Muscle of arm (tissue), 14 donors: ENCODE measurements at places on chromosomes 13 and 19. TPM values are rescaled to one million over a fixed set of nuclear protein-coding genes. Genes with fewer than 3 reads are reported as not detected.

PCDH8 gene
- polyA plus RNA-seq, result not detected

- no peak for DNase-seq
These were observed 4.8 kb upstream of the CCDC70 start for GRCh38 chr13:51856998-51857397.

MAP1S gene
- polyA plus RNA-seq, result 29.2 TPM

MAG gene
- 0.32 TPM for polyA plus RNA-seq

GRCh38 chr13:29920025-29920643 lies 69.7 kb upstream of the UBL3 start:
- DNase-seq, result no peak

- DNase-seq, result no peak
These were observed 2.6 kb downstream of the FGF9 start for GRCh38 chr13:21673539-21673788.

CCL25 gene
- polyA plus RNA-seq, result not detected

MIDN gene
- polyA plus RNA-seq, result 38.8 TPM

- DNase-seq, result no peak
These were observed 47.2 kb downstream of the ZAR1L start for GRCh38 chr13:32267836-32268439.

GRCh38 chr13:107118506-107118905 lies 550.6 kb upstream of the ARGLU1 start:
- no peak for DNase-seq

- no peak for DNase-seq
These were observed 66.7 kb upstream of the ARHGEF7 start for GRCh38 chr13:111048387-111048786.

DNA sequence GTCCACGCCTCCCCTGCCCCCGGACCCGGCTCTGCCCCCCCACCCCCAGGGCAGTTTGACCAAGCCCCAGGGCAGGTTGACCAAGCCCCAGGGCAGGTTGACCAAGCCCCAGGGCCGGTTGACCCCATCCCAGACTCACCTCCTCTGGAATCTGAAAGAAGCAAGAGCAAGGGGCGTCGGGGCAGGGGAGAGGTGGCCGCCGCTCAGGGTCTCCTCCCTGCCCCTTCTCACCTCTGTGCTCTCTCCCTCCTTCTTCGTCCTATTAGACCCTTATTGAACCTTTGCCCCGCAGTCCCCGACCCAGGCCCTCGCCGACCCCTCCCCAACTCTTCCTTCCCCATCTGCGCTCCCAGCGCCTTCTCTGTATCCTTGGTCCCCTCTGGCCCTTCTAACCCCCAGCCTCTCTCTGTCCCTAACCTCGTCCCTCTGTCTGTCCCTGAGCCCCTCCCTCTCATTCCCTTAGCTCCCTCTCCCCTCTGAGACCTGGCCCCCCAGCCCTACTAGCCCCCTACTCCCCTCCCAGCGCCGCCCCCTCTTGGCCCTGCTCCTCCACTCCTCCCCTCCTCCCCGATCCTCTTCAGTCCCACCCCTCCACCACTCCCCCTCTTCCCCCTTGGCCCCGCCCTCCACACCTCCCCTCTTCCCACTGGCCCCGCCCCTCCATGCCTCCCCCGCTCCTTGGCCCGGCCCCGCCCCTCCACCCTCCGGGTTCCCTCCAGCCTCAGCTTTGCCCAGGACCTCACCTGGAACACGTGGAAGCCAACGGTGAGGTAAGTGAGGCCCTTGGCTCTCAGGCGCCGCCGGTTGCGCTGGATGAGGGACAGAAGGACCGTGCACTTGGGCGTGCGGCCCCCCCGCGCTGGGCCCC lies 7.6 kb downstream of the CAPN12 start:
- no peak for DNase-seq

FFAR1 gene
- not detected for polyA plus RNA-seq

- DNase-seq, result no peak
These were observed 1616.2 kb downstream of the SLITRK5 start for GRCh38 chr13:89287381-89287780.

CADM4 gene
- 6.2 TPM for polyA plus RNA-seq

TGFB1 gene
- polyA plus RNA-seq, result 13.6 TPM

C19orf33 gene
- polyA plus RNA-seq, result 0.43 TPM

DNA sequence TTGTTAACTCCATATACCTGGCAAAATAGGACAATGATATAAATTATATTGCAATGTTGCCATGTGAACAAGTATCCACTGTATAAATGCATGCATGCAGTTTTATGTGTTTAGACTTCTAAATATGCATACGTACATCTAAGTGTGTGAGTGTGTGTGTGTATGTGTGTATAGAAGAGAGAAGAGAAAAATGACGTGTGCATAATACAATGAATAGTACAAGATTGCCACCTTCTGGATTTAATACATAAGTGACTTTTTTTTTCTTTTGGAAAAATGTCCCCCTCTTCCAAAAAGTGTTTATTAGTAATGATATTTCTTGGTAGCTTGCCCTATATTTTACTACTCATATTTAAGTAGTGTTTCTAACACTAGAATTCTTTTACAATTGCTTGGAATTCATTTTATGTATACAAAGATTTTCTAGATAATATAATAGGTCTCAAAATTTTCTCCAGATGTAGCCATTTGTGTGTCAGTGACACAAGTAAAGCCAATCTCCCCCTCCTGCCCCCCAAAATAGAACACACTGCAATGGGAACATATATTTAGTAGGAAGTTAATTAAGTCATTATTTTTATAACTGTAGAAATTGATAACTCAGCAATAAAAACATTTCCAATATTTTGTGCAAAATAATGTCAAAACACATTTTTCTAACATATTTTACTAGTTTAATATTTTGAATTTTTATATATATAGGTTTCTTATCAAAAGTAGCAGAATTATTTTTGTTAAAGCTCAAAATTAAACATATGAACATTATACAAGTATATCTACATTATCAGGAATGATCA lies 783.3 kb upstream of the ATXN8OS start:
- DNase-seq, result peak; percentile 4

DNA sequence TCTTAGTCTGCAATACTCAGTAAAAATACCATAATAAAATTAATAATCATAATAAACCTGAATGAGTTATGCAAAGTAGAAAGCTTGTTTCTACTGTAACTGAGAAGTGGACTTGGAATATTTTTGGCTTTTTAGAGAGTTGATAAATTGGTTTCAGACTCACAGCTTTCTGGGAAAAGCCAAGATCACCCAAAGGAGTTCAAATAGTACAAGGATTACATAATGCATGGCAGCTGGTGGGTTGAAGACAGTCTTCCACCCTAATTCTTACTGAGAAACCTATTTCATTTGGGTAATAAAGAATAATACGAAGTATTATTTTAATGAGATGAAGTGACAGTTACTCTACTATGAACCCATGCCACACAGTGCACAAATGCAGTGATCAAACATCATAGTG lies 139.4 kb upstream of the KLF12 start:
- peak; percentile 54 for DNase-seq
